GM06990 (cell line): ENCODE measurements at places on chromosomes 16 and 17.

DNA sequence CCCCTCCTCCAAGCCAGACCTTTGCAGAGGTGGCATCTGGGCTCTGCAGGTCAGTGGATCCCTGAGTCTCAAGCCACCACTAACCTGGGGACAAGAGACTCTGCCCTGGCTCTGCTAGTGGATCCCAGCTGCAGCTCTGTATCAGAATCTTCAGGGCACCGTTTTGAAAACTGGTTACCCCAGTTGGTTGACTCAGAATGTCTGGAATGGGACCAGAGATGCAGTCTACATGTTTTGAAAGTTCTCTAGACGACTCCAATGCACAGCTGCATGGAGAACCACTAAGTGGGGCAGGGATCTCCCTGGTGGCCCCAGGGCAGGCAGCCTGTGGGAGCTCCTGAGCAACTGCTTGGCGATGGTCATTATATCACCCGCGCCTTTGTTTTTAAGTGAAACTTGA lies 34.1 kb upstream of the ADORA2B start:
- DNase-seq, result no peak

GRCh38 chr17:59401274-59401673 lies 69.8 kb downstream of the YPEL2 start:
- DNase-seq, result no peak

DNA sequence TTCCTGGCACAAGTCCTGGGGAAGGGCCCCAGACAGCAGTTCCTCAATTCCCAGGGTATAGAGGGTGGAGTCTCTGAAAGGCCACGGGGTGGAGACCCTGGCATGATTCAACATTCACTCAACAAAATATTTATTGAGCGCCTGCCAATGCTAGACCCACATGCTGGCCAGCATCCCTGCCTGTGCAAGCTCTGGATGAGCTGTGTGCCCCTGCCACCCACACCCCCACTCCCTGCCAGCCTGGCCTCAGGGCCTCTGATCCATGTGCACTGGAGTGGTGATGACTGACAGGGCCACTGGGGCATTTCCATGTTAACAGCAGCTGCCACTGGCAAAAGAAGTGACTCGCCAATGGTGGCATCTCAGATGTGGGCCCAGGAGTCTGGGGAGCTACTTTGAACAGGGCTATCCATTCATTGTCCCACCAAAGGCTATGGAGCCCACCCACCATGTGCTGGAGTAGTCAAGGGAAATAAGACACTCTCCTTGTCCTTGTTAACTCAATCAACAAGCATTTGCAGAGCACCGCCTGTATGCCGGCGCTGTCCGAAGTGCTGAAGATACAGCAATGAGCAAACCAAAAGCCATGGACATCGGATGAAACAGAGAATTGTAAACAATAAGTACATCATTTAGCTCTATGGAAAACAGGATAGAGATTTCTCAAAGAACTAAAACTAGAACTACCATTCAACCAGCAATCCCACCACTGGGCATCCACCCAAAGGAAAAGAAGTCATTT lies 3.0 kb upstream of the PRSS22 start:
- DNase-seq, result no peak

DNA sequence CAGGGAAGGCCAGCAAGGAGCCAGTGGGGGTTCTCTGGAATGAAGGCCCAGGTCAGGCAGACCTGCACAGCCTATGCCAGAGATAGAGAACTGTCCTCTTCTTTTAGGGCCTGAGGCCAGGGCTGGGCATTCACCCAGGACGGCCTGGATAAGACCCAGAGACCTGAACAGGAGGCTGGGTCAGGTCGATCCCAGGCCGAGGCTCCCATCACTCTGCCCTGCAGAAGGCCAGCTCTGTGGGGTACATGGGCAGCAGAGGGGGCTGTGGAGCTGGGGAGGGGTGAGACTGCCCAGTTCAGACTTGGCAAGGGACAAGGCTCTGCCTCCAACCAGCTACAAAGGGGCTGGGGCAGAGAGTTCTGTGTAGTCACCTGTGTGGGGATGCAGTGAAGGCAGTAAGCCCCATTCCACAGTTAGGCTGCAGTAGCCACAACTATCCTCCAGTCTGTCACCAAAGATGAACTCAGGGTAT lies 14.6 kb downstream of the HSD11B2 start:
- no peak for DNase-seq

GRCh38 chr16:66481081-66481942 lies 54.2 kb downstream of the BEAN1 start:
- DNase-seq, result no peak

GRCh38 chr16:49396206-49396720 lies 22.7 kb downstream of the C16orf78 start:
- DNase-seq, result no peak

DNA sequence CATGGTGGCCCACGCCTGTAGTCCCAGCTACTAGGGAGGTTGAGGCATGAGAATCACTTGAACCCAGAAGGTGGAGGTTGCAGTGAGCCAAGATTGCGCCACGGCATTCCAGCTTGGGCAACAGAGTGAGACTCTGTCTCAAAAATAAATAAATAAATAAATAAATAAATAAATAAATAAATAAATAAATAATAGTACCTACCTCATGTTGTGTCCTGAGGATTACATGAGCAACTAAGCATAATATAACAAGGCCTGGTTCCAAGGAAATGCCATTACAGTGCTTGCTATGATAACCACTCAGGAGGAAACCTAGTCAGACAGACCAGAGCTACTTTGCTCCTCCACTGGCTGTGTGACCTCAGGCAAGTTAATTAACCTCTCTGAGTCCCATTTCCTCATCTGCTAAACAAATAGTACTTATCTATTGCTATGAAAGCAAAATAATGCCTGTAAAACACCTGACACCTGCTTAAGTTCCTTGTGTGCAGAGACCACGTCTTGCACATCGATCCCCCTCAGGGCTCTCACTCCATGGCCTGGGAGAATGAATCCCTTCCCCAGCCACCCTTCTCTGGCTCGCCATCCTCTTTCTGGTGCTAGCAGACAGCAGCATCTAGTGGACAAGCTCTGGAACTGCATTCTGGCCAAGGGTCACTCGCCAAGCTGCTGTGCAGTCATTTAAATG lies 7.5 kb downstream of the EPOP start:
- no peak for DNase-seq

DNA sequence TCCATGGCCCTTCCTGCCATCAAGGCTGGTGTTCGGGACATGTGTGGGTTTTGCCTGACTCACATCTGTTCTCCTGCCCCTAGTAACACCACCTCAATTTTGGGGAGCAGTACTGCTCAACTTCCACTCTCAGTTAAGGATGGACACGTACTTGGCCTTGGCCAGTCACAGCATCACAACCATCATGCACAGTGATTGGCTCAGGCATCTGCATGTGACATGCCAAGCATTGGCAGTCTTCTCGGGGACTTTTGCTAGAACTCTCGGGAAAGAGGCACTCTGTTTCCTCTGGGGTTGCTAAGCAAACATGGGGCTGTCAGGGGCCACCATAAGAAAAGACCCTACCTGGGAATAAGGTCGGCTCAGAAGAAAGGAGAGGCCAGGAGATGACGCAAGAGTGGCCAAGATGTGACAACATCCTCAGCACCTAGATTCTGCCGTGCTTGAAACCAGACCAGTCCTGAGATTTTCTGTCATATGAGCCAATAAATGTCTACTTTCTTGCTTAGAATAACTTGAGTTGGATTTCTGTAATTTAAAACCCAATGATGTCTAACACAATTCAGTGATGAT lies 11.9 kb upstream of the KDM8 start:
- no peak for DNase-seq

DNA sequence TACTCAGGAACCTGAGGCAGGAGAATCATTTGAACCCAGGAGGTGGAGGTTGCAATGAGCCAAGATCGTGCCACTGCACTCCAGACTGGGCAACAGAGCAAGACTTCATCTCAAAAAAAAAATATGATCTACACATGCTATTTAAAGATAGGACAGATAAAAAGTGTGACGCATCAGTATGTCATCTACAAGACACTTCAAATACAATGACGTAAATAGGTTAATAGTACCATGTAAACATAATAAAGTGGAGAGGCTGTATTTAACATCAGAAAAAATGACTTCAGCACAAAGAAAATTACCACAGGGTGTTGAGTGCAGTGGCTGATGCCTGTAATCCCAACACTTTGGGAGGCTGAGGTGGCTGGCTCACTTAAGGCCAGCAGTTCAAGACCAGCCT lies 20.2 kb downstream of the ZNF778 start:
- no peak for DNase-seq

- DNase-seq, result no peak
Measured at GRCh38 chr17:11308531-11308930, 67.5 kb downstream of the SHISA6 start.

- DNase-seq, result no peak
Measured at GRCh38 chr17:75619506-75620431, 13.5 kb upstream of the SMIM5 start.

DNA sequence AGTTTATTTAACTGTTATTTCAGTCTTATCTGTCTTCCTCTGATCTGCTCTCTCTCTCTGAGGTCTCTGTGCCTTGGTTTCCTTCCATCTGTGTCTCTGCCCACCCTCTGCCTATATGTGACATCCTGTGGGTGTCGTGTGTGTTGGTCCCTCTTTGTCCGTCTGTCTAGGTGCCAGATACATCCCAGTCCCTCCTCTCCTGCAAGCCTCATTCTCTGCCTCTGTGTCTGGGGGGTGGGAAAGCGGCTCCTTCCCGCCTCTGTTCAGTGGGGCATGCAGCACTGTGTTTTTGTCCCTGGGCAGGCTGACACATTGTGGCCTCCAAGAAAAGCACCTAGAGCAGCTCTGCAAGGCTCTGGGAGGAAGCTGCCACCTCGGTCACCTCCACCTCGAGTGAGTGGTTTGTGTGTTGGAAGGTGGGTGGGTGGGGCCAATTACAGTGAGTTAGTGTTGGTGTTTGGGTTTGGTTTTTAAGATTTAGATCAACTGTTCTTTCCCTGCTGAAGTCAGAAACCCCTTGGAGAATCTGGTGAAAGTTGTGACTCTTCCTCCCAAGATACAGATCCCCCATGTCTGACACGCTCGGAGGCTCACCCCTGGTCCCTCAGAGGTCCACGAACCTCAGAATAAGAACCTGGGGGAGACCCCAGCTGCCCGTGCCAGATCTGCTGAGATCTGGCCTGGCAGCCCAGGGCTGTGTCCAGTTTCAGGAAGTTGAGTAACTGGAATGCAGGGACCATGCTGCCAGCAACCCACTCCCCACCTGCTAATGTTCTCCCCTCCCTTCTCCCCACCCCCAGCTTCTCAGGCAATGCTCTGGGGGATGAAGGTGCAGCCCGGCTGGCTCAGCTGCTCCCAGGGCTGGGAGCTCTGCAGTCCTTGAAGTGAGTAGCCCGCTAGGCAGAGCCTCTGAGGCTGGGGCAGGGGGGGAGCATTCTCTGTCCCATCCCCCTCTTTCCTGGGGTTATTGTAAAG lies 50.9 kb upstream of the CPNE2 start:
- peak; percentile 75 for DNase-seq
